Stimulated activated CD4-positive, alpha-beta T cell treated with anti-CD3 and anti-CD28 coated beads, Interleukin-15, amount 100 ng/mL, for 1 hour (primary cell): ENCODE measurements at places on chromosomes 3 and 15.

- no peak for DNase-seq
These were observed 193.7 kb downstream of the TCF12 start for GRCh38 chr15:57112178-57112577.

DNA sequence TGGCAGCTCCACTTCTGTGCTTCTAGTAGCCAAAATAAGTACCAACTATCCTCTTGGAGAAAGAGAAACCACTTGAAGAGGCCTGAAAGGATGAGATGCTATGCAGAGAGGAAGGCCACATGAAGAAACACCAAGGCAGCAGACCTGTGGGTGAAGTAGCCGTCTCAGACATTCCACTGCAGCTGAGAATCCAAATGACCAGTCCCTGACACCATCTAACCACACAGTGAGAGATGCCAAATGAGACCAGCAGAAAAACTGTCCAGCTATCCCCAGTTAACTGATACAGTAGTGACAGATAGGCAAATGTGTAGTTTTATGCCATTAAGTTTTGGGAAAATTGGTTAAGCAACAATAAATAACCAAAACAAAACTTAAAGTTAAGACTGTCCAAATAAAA lies 47.9 kb upstream of the ZSCAN2 start:
- DNase-seq: no peak

GRCh38 chr3:60728006-60728405 lies 523.2 kb downstream of the FHIT start:
- DNase-seq: no peak

DNA sequence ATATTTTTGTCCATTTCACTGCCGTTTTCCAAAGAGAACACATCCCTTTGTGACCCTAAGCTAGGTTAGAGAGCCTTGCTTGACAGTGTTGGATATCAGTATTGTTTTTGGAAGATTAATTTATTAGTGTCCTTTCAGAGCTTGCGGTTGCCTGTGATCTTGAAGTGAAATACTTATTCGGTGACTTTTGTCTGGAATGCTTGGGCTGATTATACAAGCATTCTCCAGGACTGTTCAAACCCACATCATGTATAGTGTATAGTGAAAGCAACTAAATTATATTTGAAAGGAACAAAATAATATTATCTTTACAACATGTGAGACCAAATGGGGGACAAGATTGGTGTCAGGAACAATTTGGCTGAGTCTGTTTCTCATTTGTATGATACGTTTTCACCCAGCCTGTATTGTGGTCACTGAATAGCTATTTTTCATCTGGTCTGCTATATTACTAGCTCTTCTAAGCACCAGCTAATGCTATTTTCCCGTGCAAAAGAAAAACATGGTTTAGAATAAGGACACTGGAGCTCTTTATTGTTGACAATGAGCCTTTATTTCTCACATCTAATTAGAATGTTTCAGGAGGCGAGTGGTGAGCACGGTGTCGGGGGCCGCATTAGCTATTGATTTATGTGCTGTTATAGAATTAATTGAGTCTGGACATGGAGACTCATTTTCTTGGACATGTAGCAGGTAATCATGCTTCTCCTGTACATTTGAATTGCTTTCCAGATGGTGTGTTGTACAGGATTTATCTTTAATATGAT lies 158.1 kb downstream of the APBA2 start:
- DNase-seq: no peak

DNA sequence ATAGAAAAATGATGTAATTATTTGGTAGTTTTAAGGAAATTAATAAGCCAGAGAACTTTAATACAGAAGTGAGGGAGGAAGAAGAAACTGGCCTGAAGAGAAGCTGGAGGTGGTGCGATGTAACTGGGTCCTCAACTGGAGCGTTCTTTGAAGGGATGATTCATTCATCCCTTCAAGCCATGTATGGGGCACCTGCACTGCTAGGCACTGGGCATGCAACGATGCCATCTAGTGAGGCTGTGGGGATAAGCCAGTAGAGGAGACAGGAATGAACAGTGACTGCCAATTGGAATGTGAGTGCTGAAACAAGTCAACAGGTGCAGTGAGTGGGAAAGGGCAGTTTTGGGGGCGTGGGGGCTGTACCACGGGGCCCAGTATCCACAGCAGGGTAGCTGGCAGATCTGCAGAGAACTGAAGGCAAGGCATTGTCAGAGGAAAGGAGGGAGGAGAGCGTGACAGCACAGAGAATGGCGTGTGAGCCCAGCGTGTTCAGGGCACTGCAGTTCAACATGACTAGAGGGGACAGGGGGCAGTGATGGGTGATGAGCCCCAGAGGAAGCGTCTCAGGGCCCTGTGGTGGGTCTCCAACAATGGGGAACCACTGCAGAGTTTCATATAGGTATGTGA lies 3.8 kb upstream of the KIF23 start:
- no peak for DNase-seq

DNA sequence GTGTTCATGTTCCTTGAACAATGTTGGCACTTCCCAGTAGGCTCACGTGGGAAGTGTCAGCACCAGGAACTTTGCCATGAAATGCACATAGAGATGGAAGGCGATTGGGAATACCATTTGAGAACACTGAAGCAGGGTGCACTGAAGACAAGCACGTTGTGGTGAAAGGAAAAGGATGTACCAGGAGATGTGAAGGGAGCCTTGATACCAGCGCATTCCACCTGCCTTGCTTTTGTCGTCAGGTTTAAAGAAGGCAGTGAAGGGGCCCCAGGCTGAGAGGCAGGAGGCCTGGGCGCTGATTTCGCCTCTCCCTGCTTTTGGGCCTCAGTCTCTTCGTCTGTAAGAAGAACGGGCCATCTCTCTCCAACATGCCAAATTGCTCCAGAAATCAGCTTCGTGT lies 194.5 kb upstream of the HES1 start:
- no peak for DNase-seq

GRCh38 chr15:97858296-97858695 lies 102.2 kb upstream of the ARRDC4 start:
- no peak for DNase-seq

DNA sequence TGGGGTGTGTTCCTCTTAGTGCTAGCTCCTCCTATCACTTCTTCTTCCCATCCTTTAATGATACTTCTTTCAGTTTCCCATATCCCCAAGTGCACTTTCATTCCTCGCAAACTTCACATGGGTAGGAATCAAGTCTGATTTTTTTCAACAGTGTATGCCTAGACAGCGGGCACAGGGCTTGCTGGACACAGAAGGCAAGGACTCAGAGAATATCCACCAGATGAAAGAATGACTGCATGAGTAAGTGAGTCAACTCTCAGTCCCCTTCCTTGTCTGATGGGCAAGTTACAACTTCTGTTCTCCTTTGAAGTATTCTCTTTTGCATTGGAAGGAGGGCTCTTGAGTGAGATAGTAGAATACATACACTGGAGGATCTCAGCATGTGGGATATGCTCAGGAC lies 3.1 kb upstream of the SQOR start:
- DNase-seq: no peak

GRCh38 chr3:190644766-190645165 lies 130.9 kb downstream of the IL1RAP start:
- DNase-seq: no peak

DNA sequence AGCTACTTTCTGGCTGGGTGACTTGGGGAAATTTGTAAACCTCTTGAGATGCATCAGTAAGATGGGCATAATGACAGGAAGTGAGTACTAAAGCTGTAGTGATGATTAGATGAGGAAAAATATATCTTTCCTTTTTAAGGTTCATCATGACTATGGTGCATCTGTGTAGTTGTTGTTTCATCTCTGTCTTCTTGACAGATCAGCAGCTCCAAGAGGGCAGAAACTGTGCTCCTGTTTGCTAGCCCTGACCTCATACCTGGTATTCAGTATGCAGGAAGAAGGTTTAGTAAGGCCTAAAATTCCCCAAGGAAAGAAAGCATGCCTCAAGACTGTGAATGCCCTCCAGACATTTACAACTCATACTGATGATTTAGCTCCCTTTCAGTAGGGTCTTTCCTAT lies 82.5 kb upstream of the PSMD6 start:
- no peak for DNase-seq

DNA sequence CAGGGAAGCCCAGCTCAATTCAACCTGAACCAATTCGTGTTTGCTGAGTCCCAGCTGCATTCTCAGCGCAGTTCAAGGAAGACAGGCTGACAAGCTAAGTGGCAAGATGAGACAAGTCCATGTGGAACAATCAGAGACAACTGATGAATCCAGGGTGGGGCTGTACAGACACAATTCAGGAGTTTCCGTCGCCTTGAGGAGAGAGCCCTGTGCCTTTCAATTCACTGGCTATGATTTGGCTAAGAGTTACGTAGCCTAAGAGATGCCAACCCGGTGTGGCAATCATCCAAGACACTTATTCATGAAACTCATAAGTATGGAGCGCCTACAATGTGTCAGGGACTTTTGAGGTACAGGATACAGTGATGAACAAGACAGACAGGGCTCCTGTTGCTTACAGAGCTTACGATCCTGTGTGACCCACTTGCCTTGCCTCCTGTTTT lies 15.5 kb upstream of the ZBED2 start:
- DNase-seq: no peak

GRCh38 chr3:107184375-107184774 lies 192.9 kb upstream of the CCDC54 start:
- no peak for DNase-seq

- DNase-seq: no peak
These were observed 41.9 kb upstream of the CCNB2 start for GRCh38 chr15:59063042-59063441.

GRCh38 chr3:155368786-155369185 lies 75.3 kb upstream of the STRIT1 start:
- DNase-seq: no peak

DNA sequence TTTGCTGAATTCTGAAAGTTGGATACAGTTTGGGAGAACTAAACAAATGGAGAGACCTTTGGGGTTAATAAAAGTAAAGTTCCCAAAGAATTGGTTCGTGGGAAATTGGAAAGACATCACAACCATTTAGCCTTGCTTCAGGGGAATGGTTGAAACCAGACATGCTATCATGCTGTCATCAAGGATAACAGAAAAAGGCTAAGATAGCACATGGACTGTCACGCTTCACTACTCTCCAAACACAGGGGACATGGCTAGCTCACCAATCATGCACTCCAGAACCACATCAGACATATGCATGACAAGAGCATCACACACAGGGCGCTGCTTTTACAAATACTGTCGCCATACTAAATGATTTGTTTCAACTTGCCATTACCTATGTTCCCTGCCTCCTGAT lies 671.7 kb upstream of the ROBO1 start:
- no peak for DNase-seq

GRCh38 chr15:89916660-89917059 lies 3.9 kb upstream of the ARPIN start:
- DNase-seq: no peak

DNA sequence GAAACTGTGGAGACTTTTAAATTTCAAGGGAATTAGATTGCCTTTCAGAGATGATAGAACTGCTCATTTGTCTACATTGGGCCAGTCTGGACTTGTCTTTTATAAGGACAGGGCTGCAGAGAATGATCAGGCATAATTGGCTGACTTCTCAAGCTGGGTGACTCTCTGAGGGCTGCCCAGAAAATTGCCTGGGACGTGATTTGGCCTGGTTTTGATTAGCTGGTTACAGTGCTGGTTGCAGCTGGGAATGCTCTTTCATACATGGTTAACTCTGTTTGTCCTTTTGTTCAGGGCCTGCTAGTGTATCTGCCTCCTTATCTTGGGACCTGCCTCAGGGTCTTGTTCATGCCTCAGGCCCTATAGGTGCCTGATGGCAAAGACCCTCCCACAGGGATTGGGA lies 245.6 kb downstream of the CLSTN2 start:
- no peak for DNase-seq

GRCh38 chr15:61088675-61089074 lies 140.4 kb downstream of the RORA start:
- DNase-seq: no peak

- DNase-seq: no peak
These were observed 54.5 kb upstream of the TGFBR2 start for GRCh38 chr3:30551927-30552326.

DNA sequence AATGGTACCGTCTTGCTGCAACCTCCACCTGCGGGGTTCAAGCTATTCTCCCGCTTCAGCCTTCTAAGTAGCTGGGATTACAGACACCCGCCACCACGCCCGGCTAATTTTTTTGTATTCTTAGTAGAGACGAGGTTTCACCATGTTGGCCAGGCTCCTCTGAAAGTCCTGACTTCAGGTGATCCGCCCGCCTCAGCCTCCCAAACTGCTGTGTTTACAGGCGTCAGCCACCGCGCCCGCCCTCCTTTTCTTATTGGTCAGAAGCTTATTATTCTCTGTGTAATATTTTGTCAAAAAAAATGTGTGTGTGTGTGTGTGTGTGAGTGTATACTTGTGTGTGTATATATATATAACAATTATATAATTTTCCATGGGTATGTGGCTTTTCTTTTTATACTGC lies 425.6 kb downstream of the CADM2 start:
- no peak for DNase-seq

DNA sequence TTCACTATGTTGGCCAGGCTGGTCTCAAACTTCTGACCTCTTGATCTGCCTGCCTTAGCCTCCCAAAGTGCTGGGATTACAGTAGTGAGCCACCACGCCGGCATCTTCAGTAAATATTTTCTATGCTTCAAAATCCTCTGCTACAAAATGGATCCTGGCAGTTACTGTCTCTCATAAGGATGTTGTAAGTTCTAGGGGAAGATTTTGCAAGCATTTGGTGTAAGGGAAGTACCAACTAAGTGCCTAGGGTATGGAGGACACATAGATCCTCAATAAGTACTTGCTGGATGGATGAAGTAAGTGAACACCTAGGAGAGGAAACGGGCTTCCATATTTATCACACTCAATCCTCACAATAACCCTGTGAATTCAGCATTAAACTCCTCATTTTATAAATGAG lies 6.6 kb downstream of the TM4SF4 start:
- DNase-seq: no peak

DNA sequence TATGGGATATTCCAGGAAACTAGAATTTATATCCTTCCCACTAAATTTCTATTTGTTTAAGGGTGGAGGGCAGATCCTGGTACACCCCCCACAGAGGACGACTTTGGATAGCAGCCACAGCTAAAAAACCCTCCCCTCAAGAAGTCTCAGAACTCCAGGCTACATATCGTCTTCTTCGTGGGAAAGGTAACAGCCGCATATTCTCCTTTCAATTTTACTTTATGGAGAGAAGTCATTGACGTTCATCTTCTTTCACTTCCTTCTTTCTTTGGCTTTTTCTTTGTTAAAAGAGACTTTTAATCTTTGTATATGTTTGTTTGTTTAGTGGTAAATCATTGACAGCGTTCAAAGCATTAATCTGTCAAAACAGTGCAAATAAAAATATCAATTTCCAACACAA lies 36.3 kb downstream of the TRIP4 start:
- DNase-seq: no peak

DNA sequence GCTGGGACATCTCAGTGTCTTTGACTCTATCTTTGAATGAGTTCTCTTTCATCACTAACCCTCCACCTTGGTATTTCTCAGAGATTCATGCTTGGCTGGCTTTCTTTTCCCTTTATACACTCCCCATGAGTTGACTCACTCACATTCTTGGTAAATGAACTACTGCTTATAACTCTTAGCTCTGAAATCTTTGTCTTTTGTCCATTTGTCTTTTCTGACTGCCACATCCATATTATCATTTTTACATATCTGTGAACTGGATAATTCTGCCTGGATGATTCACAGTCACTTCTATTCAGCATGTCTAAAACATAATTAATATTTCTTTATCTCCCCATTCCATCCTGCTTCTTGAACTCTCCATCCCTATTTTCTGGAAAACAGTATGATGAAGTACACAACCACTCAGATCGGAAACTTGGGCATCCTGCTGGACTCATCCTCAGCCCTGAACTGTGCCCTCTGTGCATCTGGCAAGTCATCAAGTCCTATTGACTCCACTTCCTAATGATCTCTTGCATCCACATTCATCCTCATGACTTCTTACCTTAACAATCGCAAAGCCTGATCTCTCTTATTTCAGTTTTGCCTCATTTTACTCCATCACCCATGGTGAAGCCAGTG lies 66.9 kb downstream of the KCNAB1 start:
- no peak for DNase-seq
